NCI-H1105 (cell line): ENCODE measurements at places on chromosomes 7 and 10.

GRCh38 chr10:123673198-123673597, 7.0 kb downstream of the GPR26 start:
- no peak for DNase-seq

DNA sequence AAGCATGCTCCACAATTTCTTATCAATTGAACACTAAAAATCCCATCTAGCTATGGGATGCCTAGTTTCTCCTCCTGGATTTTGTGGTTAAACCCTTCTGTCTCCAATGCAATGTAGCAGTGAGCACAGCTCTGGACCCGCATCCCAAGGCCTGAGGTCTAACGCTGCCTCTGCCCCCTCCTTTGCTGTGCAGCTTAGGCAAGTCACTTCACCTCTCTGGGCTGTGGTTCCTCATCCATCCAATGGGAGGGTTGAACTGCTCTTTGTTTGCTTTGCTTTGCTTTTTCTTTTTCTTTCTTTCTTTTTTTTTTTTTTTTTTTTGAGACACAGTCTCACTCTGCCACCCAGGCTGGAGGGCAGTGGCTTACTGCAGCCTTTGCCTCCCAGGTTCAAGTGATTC, 69.2 kb downstream of the PARP12 start:
- no peak for DNase-seq

DNA sequence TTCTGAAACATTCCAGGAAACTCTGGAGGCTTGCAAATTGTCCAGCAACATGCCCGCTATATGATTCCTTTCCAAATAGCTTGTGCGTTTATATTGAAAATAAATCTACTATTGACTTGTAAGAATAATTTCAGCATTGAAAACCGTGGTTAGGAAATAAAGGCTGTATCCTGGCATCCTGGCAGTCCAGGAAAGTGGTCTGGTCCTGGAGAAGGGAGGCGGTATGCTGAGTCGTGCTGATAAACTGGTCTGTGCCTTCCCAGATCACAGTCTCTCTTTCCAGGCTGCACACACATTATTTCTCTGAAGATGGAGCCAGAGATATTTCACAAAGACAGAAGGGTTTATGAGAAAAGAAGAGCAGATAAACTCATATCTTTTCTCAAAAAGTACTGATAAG, 350.1 kb upstream of the COBL start:
- no peak for DNase-seq

- DNase-seq, result no peak
Measured at GRCh38 chr7:100171087-100171681, 2.8 kb upstream of the GAL3ST4 start.

- DNase-seq, result no peak
Measured at GRCh38 chr7:40356871-40357709, 222.3 kb downstream of the SUGCT start.
